ENCODE measurements at places on chromosomes 16 and 17.

DNA sequence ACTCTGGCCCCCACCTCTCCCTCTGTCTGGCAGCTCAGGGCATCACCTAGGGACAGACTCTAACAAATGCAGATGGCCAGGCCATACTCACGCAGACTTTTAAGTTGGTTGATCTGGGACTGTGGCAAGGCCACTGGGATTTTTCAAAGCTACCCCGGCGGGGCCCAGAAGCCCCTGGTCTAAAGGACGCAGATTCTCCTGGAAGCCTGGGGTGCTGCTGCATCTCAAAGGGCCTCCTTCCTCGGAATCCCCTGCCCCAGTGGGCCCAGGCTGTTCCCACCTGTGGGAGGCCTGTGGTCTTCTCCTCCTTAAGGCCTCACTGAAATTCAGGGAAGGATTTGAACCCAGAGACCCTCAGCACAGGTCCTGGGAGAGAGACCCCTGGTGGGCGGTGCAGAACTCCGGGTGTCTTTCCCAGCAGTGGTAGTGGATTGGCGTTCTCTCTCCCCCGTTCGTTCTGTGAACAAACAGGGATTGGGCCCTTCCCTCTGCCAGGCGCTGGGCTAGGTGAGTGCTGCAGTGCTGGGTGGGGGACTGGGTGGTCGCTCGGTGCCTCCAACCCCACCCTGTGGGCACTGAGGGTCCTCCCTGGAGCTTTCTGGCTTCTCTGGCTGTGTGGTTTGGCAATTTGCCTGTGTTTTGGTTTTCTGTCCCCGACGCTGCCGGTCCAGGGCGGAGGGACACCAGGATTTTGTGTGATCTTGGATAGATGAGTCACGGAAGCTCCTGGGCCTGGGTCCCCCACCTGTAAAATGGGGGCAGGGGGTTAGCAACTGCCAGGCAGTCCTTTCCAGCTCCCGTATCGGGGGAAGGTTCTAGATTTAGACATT, 160.5 kb upstream of the GSE1 start:
- DNase-seq = no peak

- DNase-seq = no peak
These were observed 41.7 kb downstream of the TIMM22 start for GRCh38 chr17:1038459-1039122.

- no peak for DNase-seq
These were observed 14.0 kb upstream of the UBE2I start for GRCh38 chr16:1295465-1295864.

GRCh38 chr16:7946142-7946541, 613.5 kb downstream of the RBFOX1 start:
- DNase-seq = peak; percentile 8

- no peak for DNase-seq
These were observed 87.8 kb downstream of the ZZEF1 start for GRCh38 chr17:4055014-4055413.

DNA sequence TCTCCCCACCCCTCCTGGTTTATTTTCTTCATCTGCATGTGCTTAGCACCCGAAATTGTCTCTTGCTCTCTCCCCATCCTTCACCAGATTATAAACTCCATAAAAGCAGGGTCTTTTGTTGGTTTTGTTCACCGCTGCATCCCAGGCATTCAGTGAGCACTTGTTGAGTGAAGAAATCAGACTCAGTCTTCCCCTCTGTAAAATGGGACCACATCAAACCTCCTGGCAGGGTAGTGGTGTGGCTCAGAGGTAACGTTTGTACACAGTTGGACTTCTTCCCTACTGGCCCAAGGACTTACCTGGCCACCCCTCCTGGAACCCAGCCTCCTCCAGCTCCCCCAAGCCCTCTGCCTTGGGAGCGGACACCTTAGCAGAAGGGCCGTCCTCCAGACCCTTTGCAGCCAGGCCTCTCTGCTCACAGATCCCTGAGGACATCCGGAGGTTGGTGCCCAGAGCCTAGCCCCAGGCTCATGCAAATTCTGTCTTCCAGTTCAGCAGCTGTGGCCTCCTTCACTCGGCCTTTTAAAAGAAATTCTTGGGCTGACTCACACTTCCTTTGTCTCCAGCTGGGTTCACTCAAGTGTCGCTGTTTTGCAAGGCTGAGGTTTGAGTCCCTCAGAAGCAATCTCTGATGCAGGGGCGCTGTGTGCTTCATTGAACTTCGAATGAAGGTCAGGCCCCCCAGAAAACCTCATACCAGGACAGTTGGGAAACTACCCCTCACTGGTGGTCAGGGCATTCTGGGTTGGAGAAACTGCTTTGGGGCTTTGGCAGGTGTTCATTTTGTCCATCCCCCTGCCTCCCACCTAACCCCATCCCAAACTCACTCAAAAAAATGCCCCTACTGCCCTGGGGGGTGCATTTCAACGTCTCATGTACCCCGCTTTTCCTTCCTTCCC, 16.8 kb upstream of the RMI2 start:
- peak; percentile 92 for DNase-seq

GRCh38 chr17:14048169-14048568, 21.1 kb upstream of the COX10 start:
- no peak for DNase-seq
